ENCODE measurements at places on chromosomes 6 and 20.

GRCh38 chr6:102582569-102582968 lies 1189.1 kb downstream of the GRIK2 start:
- DNase-seq, result no peak

GRCh38 chr6:29447670-29448069 lies 8.6 kb downstream of the OR10C1 start:
- no peak for DNase-seq

DNA sequence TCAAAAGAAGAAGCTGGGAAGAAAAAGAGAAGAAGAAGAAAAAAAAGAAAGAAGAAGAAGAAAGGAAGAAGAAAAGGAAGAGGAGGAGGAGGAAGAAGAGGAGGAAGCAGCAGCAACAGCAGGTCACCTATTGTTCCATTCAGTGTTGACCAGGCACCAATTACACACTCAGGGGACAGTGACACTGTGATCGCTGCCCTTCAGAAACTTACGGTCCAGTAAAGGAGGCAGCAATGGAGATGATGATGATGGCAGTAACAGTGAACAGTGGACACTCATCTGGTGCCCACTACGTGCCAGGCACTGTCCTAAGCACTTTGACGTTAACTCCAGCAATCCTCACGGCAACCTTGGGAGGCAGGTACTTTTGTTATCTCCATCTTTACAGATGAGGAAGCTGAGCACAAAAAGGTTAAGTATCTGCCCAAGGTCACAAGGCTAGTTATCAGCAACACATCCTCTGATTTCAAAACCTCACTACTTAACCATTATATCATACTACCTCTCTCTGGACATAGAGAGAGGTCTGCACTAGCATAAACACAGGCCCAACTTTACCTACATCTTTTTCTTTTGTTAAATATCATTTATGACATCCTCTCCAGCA lies 83.2 kb downstream of the SLC22A23 start:
- DNase-seq, result no peak

GRCh38 chr6:2817903-2818443 lies 23.7 kb downstream of the SERPINB1 start:
- DNase-seq, result no peak

- no peak for DNase-seq
Observed at GRCh38 chr6:159961528-159961927, 7.4 kb upstream of the IGF2R start.
